ENCODE measurements at places on chromosomes 16 and 17.

DNA sequence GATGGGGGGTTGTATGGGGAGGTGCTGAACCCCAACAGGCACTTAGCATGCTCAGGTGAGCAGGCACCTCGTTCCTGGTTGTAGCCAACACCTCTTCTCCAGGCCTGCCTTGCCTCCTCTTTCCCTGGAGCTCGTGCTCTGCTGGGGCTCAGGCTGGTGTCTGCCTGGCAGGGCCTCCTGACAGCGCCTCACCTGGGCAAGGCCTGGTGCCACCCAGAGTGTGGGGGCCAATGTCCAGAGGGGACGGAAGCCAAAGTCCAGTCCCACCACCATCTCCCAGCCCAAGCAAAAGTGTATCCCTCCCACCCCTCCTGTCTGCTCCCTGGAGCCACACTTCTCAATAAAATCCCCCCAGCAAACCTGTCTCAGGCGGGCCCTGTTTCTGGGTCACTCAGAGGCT is 304.2 kb upstream of the TNRC6C start:
- no peak for DNase-seq

DNA sequence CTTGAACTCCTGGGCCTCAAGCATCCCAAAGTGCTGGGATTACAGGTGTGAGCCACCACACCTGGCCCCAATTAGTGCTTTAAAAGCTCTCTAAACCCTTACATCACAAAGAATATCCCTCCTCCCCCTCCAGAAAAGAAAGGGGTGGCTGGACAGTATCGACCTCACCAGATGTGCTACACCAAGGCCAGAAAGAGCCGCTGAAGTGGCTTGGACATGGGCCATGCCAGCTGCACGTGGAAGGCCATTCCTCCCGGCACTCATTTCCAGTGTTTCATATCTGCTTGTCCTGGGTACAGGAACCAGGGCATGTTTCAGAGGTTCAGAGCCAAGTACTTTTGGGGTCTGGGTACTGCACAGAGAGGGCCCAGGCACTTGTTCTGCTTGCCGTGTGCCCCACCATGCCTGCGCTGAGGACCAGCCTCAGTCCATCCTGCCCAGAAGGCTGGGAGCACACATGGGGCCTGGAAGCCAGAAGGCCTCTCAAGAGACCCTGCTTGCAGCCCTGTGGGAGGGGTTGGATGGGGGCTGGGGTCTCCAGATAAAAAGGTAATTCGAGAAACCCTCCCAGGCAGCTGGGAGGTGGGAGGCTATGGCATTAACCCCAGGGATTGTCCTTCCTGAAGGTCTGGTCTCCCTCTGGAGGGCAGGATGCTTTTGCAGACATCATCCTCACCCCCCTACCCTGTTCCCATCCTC is 3.5 kb upstream of the SRRM2 start:
- DNase-seq, result no peak

GRCh38 chr17:59186850-59187249 is 23.0 kb upstream of the SMG8 start:
- no peak for DNase-seq

DNA sequence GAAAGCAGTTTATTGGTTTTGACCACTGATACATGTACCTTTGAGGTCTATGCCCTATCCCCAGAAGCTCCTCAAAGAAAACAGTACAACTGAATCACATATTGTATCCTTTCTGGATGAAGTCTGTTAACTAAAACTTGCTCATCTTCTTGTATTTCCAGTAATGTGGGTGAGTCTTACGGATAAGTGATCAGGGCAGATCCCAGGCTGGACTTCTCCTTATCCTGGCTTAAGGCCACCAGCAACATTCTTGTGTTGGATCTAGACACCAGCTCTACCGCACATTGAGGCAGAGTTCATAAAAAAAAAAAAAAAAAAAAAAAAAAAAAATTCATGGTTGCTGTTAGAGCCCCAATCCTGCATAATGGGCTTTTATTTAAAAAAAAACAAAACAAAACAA is 536.7 kb upstream of the HSBP1 start:
- DNase-seq, result no peak

DNA sequence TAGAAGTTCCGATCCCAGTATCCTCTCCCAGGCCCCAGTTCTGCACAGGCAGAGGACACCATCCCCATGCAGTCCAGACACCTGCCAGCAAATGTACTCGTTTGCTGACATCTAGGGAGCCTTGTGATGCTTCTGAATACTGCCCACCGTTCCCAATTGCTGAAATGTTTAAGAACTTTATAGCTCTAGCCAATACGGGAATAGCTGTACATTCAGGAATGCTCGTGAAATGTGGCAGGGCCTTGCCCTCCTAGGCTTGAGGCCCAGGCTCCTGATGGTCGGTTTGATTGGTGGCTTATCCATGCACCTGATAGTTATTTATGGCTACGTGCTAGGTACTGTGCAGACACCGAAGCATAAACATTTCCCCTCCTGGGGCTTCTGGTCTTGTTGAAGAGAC is 255.5 kb downstream of the PRKCA start:
- DNase-seq, result no peak

DNA sequence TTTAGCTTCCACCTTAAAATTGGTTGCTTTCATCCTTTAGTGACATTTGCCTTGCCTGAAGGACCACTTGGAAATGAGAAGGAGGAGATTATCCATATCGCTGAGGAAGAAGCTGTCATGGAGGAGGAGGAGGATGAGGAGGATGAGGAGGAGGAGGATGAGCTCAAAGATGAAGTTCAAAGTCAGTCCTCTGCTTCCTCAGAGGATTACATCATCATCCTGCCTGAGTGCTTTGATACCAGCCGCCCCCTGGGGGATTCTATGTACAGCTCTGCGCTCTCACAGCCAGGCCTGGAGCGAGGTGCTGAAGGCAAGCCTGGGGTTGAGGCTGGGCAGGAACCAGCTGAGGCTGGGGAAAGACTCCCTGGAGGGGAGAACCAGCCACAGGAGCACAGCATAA is 11.5 kb upstream of the TMEM106A start:
- DNase-seq, result peak; percentile 14

GRCh38 chr16:89476379-89476778 is 14.0 kb downstream of the ANKRD11 start:
- no peak for DNase-seq

- DNase-seq, result no peak
These were observed 52.6 kb upstream of the CDH8 start for GRCh38 chr16:62088731-62089410.

DNA sequence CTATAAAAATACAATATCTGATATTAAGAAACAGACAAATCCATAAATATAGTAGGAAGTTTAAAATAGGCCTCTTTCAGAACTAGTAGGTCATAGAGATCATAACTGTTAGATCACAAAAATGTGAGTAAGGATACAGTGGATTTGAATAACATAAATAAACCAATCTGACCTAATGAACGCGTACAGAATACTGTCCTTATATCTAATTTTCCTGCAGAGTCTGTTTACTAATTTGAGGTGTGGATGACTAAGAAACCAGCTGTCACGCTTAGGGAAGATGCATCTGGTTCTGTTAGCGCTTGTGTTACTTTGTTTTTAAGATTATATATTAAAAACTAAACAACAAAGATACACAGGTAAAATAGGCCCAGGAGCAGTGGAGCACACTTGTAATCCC is 14.8 kb downstream of the CPD start:
- DNase-seq, result no peak

GRCh38 chr17:20184181-20184580 is 175.0 kb downstream of the SPECC1 start:
- no peak for DNase-seq

- no peak for DNase-seq
These were observed 70.7 kb upstream of the GNAO1 start for GRCh38 chr16:56120447-56121155.

DNA sequence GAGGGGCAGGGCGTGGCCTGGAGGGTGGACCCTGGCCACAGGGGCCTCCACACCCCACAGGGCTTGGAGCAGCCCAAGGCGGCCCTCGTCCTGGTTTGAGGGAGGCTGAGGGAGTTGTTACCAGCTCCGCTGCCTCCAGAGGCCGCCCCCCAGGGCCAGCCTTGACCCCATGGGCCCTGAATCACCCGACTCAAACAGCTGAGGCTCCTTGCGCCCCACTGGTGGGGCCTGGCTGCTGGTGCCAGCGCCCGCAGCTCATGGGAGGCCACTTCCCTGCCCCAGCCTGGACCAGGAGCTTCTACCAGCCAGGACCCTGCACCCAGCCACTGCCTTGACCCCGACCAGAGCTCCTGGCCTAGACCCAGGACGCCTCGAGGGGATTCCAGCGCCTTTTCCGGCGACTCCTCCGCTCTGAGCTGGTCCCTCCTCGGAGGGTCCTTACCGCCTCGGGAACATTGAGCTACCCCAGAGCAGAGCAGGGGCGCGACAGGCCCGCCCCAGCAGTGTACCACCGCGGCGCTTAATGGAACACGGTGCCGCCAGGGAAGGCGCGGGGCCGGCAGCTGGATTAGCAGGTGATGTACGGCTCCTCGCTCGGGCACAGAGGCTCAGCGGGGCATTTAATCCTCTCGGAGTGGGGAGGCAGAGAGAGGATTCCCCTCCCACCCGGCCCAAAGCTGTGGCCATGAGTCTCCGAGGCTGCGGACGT is 37.2 kb downstream of the GSE1 start:
- DNase-seq, result no peak

DNA sequence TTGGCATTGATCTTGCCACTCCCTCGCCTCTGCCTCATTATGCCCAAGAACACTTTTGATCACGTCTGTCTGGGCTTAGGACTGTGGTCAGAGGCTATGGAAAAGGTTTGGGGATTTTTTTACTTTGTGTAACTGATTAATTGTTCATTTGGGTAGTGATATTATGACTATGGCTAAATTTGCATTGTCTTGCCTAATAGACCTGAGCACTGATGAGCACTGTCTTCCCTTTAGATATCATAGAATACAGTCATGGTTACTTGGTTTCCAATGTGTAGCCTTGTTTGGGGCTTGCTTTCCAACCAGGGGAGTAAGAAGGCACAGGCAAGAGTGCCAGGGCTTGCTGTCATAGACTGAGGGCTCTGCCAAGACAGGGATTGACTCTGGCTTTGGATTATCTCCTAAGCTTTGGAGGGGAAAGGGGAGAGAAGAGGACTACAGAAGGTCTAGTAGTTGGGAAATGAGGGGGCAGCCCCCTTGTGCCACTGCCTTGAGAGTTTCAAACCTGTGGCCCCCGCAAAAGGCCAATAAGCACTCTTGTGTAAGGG is 13.7 kb downstream of the LIMD2 start:
- no peak for DNase-seq

- no peak for DNase-seq
These were observed 3.1 kb downstream of the PHAF1 start for GRCh38 chr16:67112591-67113399.

DNA sequence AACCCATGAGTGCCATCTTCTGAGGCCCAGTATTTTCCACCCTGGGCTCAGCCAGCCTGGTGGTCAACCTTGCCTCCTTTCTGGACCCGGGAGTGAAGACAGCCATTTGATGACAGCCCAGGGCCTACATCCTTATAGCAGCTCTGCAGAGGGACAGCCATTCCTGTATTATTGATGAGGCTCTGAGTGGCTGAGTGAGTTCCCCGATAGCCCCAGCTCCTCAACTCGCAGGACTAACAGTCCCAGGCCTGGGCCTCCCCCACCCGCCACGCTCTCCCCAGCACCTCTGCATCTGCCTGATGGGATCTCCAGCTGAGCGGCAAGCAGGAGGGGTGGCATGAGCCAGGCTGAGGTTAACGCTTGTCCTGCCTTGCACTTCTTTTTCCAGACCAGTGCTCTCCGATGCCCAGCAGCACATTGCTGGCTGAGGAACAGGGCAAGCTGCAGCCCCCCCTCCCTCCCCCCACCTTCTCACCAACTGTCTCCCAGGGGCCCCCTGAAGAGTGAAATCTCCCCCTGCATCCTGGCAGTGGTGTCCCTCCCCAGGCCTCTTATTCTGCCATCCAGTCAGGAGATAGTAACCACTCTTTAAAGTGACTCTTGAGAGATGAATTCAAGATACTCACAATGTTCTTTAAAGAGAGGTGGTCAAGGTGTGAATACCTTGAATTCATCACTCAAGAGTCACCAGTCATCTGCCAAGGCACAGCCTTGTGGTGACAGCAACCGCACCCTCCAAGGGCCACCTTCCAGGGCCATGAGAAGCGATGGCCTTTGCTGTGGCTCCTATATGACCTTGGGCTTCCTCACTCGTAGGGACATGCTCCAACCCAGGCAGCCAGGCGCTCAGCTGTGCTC is 23.5 kb downstream of the CACNG5 start:
- no peak for DNase-seq

- DNase-seq, result no peak
These were observed 35.9 kb downstream of the CBFA2T3 start for GRCh38 chr16:88940862-88941817.

- DNase-seq, result no peak
These were observed 1.9 kb downstream of the MED11 start for GRCh38 chr17:4733073-4733531.

- DNase-seq, result peak; percentile 51
These were observed 32.1 kb upstream of the JPT2 start for GRCh38 chr16:1645914-1646525.

GRCh38 chr16:83769397-83770008 is 38.3 kb upstream of the HSBP1 start:
- no peak for DNase-seq

GRCh38 chr17:81814748-81815645 is 11.0 kb downstream of the GCGR start:
- DNase-seq, result no peak

GRCh38 chr17:64617125-64617780 is 44.9 kb downstream of the SMURF2 start:
- no peak for DNase-seq

- DNase-seq, result peak; percentile 100
These were observed 3.6 kb upstream of the HROB start for GRCh38 chr17:44137891-44138709.

GRCh38 chr16:12458051-12458450 is 345.6 kb downstream of the CPPED1 start:
- no peak for DNase-seq

DNA sequence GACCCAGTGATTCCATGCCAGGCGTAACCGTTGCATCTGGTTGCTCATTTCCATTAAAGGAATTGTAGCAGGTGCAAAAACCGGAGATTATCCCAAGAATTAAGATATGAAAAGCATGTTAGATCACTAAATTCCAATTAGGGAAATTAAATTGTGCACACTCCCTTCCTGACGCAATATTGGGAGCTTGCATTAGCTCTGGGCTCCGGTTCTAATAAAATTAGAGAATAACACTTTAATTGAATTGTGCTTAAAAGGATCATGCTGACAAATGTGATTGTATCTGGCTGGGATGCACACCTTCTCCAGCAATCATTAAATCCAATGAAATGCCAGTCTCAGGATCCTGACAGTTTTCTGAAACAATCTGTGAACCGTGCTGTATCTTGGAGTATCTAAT is 38.1 kb downstream of the IRX5 start:
- no peak for DNase-seq

GRCh38 chr16:19916064-19916463 is 31.4 kb upstream of the GPRC5B start:
- no peak for DNase-seq

DNA sequence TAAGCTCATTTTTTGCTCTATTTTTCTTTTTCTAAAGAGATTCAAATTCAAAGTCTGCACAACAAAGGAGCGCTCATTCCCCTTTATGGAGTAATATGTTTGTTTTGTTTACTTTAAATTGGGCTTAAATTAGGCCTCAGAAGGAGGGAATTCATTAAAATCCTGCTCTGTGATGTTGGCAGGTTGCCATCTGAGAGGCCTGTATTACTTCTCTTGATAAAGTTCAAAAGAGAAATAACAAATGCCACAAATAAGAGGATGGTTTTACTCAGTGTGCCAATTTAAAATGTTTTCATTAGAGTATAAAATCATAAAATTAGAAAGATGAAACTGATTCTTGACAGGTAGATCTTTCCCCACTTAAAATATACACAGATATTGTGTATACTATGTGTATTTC is 54.5 kb upstream of the HLF start:
- no peak for DNase-seq
